Kidney glomerular epithelial cell (primary cell): ENCODE measurements at places on chromosomes 16 and 17.

GRCh38 chr17:1241929-1242328 lies 28.3 kb upstream of the BHLHA9 start:
- no peak for DNase-seq

DNA sequence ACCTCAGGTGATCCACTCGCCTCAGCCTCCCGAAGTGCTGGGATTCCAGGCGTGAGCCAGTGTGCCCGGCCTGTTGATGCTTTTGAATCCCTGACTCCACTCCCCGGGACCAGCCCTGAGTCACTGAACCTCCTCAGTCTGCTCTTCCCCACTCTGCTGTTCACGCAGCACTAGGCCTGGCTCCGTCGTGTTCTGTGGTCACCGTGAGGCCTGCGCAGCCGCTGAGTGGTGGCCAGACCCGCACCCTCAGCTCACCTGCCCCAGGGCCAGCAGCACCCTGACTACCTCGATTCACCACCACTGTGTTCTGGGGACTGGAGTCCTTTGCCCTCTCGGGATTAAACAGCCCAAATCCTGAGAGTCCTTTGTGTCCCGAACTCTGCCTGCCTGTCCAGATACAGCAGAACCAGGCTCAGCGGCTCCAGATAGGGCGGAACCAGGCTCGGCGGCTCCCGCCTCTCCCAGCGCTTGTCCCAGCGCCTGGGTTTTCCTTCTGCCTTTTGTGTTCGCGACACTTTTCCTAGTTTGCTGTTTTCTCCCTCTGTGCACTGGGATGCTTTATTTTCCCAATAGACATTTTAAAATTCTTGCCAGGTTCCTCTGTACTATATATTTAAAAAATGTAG lies 58.6 kb upstream of the ENDOV start:
- DNase-seq = no peak

DNA sequence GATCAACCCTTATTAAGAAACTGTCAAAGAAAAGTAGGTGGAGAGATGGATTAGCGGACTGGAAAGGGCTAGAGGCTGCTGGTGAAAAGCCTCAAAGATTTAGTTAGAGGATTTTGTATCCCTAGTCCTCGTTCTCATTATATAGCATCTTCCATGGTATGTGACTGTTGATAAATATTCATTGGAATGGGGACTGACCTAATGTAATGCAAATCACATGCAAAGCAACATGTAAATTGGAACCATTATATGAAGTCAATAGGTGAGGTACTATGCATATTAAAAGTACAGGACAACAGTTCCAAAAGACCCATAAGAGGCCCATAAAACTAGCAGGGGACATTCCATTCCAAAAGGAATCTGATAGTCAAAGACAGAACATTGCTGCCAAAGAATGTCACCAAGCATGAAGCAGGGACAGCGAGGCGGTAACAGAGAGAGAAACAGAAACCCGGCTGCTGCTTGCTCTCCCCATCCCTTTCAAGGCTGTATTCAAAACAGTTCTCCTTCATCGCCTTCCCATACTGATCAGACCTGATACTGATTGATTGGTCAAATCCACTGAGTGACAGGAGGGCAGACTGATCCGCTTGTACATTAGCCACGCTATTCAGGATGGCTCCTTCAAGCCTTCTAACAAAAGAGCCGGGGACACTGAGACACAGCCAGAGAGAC lies 44.5 kb downstream of the SOX9 start:
- DNase-seq = no peak

GRCh38 chr17:15364615-15365014 lies 23.2 kb upstream of the TEKT3 start:
- no peak for DNase-seq

- no peak for DNase-seq
Observed at GRCh38 chr16:58513874-58514273, 1.4 kb upstream of the SETD6 start.

GRCh38 chr16:89341697-89342694 lies 124.5 kb downstream of the ZNF778 start:
- no peak for DNase-seq

DNA sequence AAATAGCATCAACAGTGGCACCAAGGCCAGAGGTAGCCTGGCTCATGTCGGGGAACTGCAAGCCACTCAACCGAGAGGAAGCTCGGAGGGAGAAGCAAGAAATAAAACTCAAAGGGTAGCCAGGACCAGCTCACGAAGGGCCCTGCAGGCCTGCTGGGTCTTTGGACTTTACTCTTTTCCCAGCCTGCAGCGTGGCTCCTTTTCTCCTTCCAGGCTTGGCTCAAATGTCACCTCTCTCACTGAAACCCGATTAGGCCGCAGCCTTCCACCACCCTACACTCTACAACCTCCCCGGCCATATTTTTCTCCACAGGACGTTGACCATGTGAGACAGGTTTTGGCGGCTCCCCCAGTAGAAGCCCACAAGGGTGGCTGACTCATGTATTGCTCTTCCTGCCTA lies 38.1 kb downstream of the CALB2 start:
- no peak for DNase-seq

GRCh38 chr16:58421059-58421458 lies 28.8 kb downstream of the GINS3 start:
- no peak for DNase-seq

- DNase-seq = no peak
Observed at GRCh38 chr17:70123193-70123592, 46.1 kb upstream of the KCNJ2 start.

DNA sequence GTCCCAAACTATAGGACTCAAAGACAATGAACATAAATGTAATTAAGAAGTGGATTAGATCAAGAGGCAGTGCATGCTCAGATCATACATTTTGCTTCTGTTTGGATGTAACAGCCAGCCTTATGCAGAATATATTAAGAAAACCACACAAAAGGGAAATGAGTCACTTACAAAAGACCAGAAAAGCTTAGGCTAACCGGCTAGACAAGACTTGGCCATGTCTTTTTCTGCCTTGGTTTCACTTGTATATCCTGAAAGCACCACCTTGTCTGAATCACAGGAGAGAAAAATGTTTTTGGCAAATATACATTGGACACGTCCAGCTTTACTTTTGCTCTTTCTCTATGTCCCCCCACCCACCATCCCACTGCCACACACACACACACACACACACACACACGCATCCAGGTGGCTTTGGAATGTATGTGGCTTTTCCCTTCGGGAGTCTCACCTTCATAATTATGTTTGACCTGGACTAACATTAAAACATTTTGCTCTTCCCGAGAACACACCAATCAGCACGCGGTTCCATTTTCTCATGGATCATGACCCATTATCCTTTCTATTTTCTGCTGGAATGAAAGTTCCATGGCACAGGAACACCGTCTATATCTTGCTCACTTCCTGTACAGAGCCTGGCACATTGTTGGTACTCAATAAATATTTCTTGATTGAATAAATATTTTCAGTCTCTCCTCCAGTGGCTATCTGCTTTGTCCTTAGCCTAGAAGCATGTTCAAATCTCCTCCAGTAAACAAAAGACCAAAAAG lies 64.6 kb downstream of the CDK5R1 start:
- DNase-seq = peak; percentile 2

DNA sequence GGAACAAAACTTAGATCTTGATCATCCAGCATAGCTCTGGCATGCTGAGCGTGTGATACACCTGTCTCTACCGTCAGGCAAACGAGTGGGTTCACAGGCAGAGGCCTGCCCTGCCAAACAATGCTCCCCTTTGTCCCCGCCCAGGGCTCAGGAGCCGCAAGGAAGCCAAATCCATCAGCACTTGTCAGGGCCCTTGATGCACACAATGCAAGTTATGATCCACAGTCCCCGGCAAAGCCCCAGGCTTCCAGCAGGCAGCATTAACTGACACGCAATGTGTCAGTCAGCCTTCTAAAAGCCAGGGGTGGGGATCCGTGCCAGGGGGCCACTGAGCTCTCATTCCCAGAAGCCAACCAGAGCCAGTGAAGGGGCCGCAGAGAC lies 460.9 kb downstream of the SLC39A11 start:
- DNase-seq = no peak

DNA sequence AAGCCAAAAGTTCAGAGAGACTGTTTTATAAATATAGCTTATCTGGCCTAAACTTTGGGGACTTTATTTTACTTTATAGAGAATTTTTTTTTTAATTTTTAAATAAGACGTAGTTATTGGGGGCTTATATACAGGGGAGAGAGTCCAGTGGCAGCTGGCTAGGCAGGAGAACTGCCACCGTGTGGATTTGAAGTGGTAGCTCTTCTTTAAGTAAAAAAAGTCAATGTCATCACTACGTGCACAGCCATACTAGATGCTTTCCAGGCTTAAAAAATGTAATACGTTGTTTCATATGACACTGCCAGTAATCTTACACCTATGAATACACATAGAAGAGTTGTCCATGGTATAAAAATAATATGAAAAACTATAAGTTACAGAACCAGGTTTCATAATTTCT lies 31.9 kb upstream of the ANKFY1 start:
- DNase-seq = no peak

DNA sequence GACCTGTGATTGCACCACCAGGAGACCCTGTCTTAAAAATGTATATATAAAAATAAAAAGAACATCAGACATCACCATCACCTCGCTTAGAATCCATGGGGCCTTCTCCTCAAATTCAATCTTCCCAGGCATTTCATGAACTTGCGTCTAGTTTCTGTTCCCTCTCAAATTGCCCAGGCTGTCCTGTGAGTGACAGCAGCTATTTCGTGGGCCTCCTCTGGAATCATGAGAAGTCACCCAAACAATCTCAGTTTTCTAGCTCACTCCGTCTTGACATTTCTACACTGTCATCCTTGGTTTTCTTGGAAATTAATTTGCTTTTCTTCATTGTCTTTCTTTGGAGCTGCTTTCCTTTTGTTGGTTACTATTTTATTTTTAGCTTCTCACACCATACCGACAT lies 7.3 kb downstream of the SLC52A1 start:
- DNase-seq = no peak

DNA sequence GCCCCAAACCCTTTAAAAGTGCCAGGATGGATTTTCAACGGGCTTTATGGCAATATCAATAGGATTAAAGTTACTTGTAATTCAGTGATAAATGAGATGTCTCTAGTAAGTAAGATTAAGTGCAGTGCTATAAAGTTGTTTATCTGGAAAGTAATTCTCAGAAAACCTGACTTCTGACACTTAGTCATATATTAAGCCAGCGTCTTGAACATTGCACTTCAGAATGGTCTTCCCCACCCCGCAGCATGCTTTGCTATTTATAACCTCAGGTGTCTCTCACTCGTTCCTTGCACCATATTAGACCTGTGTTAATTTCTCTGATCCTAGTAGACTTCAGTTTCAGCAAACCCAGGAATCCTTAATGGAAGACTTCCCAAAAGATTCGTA lies 2.1 kb upstream of the MAF start:
- DNase-seq = no peak
